ENCODE measurements at places on chromosomes 6 and 20. TPM values are rescaled to one million over a fixed set of nuclear protein-coding genes. Genes with fewer than 3 reads are reported as not detected.

MRPS10 gene
- total RNA-seq: 68.0 TPM

MEI4 gene
- total RNA-seq: 1.0 TPM

ACAT2 gene
- total RNA-seq: 101 TPM

DNA sequence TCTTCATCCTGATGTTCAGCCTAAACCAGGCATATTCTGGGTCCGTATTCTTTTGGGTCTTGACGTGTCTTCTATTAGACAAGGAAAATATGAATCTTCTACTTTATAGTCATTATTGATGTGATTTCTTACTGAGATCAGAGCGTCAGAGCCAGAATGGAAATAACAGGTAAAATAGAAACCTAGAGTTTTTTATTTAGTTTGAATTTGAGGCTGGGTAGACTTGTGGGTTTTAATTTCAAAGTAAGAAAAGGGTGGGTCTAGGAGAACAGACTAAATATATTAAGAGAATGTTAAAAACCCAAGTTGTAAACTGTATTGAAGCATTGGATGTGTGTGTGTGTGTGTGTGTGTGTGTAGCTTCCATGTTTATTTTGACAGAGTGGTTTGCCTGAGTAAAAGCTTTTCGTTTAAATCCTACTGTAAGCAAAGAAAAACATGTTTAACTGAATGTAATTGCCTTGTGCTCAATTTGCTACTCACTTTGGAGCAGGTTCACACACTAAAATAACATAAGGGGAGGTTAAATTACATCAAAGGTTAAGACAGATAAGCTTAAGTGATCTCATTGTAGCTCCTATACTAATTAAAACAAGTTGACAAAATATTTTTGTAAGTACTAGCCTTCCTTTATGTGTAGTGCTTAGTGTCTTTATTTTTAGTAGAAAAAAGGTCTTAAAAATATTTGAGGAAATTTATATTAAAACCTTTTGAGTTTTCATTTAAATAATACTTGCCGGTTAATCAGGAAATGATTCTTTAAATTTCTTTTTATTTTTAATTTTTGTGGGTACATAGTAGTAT, 17.4 kb downstream of the HECA start:
- no peaks in the 10 kb centered on the region for H3K36me3 ChIP-seq
- H3K27me3 ChIP-seq: no peaks in the 10 kb centered on the region
- H3K27ac ChIP-seq: no peak overlapping the region

DNA sequence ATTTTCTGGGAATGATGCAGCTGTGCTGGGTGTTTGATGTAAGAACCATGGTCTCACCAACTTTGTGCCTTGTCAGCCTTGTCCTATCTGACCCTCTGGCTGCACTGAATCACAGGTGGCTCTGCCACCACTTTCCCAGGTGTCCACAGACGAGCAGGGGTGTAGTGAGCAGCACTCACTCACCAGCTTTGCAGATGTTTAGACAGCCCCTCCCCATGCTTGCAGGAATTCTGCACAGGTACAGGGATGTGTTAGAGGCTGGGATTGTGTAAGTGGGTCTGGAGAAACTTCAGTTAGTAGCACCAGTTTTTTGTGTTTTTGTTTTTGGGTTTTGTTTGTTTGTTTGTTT, 88.2 kb upstream of the NAA20 start:
- H3K27ac ChIP-seq: no peak overlapping the region
- H3K4me3 ChIP-seq: no peak overlapping the region
- H3K36me3 ChIP-seq: no peaks in the 10 kb centered on the region
- H3K4me1 ChIP-seq: no peaks in the 10 kb centered on the region

GRCh38 chr6:14695579-14695978, 550.3 kb upstream of the JARID2 start:
- DNase-seq: no peak
- H3K4me3 ChIP-seq: no peak overlapping the region
- peaks cover 5% of the 10 kb centered on the region for H3K4me1 ChIP-seq
- no peaks in the 10 kb centered on the region for H3K27me3 ChIP-seq
- no peaks in the 10 kb centered on the region for H3K36me3 ChIP-seq

GRCh38 chr6:170200458-170200891, 90.4 kb downstream of the DLL1 start:
- H3K4me1 ChIP-seq: no peaks in the 10 kb centered on the region
- no peaks in the 10 kb centered on the region for H3K27me3 ChIP-seq
- no peak overlapping the region for H3K4me3 ChIP-seq
- no peaks in the 10 kb centered on the region for H3K36me3 ChIP-seq
- DNase-seq: no peak
- no peak overlapping the region for H3K27ac ChIP-seq

- H3K4me3 ChIP-seq: no peak overlapping the region
- H3K4me1 ChIP-seq: peaks cover 17% of the 10 kb centered on the region
- H3K36me3 ChIP-seq: peaks cover 5% of the 10 kb centered on the region
- H3K27ac ChIP-seq: peak overlapping the region; percentile 50
- no peak for DNase-seq
Observed at GRCh38 chr20:37198932-37199660, 19.7 kb upstream of the MROH8 start.

- no peaks in the 10 kb centered on the region for H3K36me3 ChIP-seq
- no peak for DNase-seq
- H3K4me3 ChIP-seq: no peak overlapping the region
- no peak overlapping the region for H3K27ac ChIP-seq
- H3K4me1 ChIP-seq: no peaks in the 10 kb centered on the region
Observed at GRCh38 chr6:41694815-41695526, 40.4 kb downstream of the TFEB start.

DNA sequence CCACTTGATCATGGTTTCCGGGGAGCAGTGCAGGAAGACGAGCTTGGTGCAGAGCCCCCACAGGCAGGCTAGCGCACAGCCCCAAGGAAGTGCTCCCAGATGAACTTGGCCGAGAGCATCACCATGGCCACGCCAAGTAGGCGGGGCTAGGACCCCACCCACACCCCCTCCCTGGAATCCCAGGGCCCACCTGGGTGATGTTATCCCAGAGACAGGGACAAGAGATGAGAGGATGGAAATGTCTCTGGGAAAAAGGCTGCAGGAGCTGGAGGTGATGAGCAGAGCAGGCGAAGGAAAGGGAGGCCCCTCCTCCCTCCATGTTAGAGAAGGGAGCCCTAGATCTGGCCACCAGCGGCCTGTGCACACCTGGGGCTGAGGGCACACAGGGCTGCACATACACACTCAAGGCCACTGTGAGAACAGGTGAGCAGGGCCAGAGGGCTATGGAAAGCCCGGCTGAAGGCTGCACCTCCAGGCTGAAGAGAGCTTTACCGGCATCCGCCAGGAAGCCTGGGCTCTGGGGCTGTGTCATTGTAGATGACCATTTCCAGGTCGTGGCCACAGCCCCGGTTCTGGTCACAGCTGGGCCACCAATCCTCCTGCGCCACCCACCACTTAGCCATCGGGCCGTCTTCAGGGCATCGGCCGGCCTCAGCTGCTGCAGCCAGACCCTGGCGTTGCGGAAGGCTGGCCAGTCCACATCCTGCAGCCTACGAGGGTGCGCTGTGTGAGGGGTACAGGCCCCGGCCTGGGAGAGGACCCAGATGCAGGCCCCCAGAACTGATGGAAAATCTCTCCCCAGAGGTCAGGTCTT, 24.9 kb downstream of the NPEPL1 start:
- H3K36me3 ChIP-seq: no peaks in the 10 kb centered on the region
- H3K27me3 ChIP-seq: no peaks in the 10 kb centered on the region
- no peak for DNase-seq
- no peak overlapping the region for H3K27ac ChIP-seq
- H3K4me1 ChIP-seq: peaks cover 7% of the 10 kb centered on the region

DNA sequence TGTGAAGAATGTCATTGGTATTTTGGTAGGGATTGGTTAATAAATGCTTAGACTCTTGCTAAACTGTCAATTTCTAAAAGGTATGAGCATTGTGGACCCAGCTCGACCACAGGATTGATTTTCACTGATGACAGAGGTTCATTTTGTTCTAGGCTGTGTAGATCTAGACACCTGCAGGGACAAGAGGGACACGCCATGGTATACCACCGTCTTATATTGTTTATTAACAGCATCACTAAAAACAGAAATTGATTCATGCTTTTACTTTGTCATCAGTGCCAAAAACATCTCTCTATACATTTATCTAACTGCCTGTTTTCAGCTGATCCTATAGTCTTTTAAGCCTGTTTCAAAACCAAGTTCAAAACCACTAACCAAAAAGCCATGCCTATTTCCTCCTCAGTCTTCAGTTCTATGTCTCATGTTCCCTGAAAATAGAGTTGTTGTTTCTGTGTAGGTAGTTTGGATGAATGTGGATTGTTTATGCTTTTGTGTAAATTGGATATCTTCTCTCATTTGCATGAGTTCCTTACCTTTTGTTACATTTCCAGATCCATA, 109.8 kb downstream of the JAG1 start:
- H3K27ac ChIP-seq: no peak overlapping the region
- H3K27me3 ChIP-seq: no peaks in the 10 kb centered on the region
- H3K4me1 ChIP-seq: peaks cover 25% of the 10 kb centered on the region
- H3K36me3 ChIP-seq: peaks cover 3% of the 10 kb centered on the region

DNA sequence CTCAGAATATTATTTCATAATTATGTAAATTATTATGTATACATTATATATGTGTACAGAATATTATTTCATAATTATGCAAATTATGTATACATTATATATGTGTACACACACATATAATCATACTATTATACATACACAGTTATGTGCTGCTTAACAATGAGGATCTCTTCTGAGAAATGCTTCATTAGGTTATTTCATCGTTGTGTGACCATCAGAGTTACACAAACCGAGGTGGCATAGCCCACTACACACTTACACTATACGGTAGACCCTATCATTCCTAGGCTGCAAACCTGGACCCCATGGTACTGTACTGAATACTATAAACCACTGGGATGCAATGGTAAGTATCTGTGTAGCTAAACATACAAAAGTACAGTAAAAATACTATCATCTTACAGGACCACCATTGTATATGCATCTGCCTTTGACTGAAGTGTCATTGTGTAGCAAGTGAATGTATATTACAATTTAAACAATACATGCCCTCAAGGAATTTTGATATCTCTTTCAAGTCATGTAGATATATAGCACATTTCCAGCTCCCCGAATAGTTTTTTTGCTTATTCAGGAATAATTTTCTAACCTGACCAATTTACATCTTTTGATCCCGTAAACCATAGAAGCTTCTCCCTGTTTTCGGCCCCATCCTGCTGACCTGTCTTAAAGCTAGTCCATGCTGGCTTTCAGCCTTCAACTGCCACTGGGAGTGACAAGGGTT, 71.2 kb downstream of the TMEM170B start:
- H3K4me1 ChIP-seq: peaks cover 42% of the 10 kb centered on the region
- no peaks in the 10 kb centered on the region for H3K27me3 ChIP-seq
- no peak overlapping the region for H3K4me3 ChIP-seq
- H3K27ac ChIP-seq: no peak overlapping the region
- DNase-seq: no peak

DNA sequence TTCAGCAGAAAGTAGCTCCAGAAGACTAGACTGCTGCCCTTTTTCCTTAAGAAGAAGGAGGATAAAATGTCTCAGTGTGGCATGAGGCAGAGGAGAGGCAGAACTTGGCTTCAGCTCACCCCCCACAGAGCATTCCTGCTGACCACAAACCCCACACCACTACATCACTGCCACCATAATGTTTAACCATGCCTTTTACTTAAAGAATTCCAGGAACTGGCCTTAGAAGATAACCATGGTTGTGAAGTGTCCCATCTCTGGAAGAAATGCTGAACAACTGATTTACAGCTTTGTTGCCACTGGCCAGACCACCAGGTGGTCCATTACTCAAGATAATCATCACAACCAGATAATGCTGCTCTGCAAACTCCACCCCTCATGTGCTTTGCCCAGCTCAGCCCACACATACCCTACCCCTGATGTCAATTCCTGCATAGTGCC, 154.1 kb downstream of the CD24 start:
- H3K27me3 ChIP-seq: no peaks in the 10 kb centered on the region
- H3K36me3 ChIP-seq: no peaks in the 10 kb centered on the region
- no peaks in the 10 kb centered on the region for H3K4me1 ChIP-seq
- no peak overlapping the region for H3K4me3 ChIP-seq

DNA sequence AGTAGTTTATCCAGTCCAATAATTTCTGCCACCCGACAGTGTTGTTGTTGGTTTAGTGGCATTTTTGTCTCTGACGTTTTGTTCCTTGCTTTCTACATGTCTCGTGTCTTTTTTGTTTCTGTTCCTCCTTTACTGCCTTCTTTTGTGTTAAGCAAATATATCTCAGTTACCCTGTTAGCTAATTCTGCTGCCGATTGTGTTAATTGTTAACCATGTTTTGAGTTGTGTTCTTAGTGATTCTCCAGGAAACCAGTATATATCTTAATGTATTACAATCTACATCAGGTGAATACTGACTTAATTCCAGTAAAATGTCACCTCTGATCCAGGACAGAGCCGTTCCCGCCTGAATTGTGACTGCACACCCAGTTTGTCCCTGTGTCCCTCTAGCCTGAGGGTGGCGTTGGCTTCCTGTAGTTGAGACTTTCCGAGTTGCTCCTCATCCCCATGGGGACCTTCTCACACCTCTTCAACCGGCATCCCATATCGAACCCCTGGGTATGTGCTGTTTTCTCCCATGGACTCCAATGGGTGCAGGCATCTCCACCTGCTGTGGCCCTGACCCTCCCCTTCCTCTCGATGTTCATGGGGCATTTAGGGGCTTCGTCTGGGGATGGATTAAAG, 35.8 kb upstream of the BHLHE23 start:
- no peaks in the 10 kb centered on the region for H3K4me1 ChIP-seq
- H3K4me3 ChIP-seq: no peak overlapping the region
- peaks cover 30% of the 10 kb centered on the region for H3K27me3 ChIP-seq
- no peak overlapping the region for H3K27ac ChIP-seq
- DNase-seq: no peak

DNA sequence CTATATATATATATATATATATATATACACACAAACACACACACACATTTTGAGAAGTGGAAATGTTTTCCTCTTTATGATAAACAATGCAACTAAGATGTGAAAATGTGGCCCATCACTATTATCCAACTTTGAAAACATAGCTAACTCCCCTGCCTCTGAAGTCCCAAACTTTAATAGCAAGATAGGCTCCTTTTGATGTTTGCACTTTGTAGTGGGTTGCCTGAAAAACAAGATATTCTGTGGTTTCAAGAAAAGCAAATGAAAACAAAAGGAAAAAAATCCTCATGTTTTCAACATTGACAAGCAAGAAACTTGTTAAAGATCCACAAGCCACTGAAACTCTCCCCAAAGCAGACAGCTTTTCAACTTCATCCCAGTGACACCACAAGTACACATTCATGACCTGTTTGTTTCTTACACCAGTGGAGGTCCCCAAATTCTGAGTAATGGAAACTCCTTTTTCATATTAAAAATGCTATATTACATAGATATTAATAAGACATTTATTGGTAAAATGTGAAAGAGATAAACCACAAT, 90.0 kb downstream of the IPCEF1 start:
- H3K27me3 ChIP-seq: no peaks in the 10 kb centered on the region
- H3K4me1 ChIP-seq: no peaks in the 10 kb centered on the region
- no peak overlapping the region for H3K4me3 ChIP-seq
- H3K36me3 ChIP-seq: no peaks in the 10 kb centered on the region
- no peak for DNase-seq
